Central memory CD8-positive, alpha-beta T cell (primary cell): ENCODE measurements at places on chromosomes 7 and 10.

GRCh38 chr10:112528235-112528634, 81.2 kb downstream of the VTI1A start:
- no peak for DNase-seq

GRCh38 chr10:22657566-22658225, 56.7 kb downstream of the PIP4K2A start:
- DNase-seq: no peak

DNA sequence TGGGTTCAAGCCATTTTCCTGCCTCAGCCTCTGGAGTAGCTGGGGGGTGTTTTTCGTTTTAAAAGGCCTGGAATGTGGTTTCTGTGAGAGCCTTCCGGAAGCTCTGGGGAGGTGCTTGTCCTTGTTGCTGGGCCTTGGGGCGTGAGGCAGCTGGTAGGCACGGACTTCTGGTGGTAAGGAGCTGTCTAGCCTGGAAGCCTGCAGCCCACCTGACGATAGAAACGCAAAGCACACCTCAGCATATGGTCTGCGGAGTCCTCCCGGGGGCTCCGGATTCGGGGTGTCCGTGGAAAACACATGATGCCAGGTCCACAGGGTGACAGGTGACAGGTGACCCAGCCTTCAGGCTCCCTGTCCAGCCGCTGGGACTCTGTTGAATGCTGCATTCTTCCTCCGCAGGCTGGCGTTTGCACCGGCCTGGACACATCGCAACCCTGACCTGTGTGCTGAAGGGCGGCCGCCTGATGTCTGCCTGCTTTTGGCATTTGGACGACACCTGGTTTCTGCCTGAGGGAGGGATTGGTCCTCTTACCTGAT, 37.3 kb downstream of the INPP5A start:
- DNase-seq: no peak

DNA sequence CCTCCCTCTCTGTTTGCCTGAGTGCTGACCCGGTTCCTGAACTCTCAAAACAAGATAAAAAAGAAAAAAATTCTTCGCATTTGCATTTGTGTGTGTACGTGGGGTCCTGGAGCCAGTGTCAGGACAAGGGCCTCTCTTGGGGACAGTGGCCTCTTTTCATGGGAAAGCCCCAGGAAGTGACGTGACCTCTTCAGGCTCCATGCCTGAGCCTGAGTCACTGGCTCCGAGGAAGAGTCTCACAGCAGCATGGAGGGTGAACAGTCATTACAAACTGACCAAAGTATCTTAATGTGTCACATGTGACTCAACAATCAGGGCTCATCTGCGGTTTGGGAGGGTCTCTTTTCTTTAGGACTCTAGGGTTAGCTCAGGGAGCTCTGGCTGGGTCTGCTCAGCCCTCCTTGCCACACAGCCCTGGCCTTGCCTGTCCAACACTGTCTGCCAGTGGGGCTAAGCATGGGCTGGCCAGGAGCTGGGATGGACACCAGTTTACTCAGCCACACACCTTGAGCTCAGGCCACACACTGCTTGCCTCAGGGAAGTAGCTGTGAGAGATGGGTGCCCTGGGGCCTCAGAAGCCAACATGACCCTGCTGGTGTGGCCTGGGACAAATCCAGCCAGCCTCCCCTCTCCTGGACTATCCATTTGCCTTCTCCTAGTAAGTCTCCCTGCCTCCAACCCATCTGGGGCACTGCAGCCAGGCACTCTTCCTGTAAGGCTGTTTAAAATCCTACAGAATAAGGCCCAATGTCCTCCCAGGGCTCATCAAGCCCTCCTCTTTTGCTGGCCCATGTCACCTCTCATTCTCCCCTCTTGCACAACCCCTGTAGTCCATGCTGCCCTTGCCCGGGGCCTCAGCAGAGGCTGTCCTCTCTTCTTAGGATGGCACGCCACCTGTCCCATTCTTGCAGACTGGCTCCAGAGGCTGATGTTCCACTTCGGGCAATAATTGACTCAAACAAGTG, 10.5 kb downstream of the TMEM273 start:
- no peak for DNase-seq
